Karpas-422 (cell line): ENCODE measurements at places on chromosomes 7 and 10.

DNA sequence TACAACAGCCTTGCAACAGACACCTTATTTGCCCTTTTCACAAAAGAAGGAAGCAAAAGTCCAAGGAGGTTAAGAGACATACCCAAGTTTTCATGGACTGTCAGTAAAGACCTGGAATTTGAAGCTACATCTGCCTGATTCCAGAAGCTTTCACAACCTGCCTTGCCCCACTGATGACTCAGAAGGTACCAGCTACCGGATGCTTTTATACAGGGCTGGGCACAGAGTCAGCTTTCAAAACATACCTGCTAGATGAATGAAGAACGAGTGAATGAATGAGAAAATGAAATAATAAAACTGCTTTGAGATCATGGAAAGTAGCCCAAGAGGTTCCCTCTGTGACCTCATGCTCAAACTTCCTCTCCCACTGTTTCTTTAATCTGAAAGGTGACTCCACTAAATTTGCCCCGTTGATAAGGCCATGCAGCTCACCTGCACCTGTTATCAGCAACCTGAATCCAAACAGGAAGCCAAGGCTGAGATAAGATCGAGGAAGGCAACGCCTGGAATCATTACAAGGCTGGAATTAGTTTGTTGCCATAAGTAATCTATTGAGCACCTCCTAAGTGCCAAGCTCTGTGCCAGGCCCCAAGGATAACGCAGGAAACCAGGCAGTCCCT lies 151.5 kb downstream of the WDR11 start:
- no peak overlapping the region for H3K27ac ChIP-seq
- H3K27me3 ChIP-seq, result no peaks in the 10 kb centered on the region; the same call in 1 of the 2 replicates
- no peaks in the 10 kb centered on the region for H3K4me1 ChIP-seq
- peaks cover 4% of the 10 kb centered on the region; the same call in 1 of the 2 replicates for H3K36me3 ChIP-seq
- no peak overlapping the region for H3K4me3 ChIP-seq
- no peak for DNase-seq

DNA sequence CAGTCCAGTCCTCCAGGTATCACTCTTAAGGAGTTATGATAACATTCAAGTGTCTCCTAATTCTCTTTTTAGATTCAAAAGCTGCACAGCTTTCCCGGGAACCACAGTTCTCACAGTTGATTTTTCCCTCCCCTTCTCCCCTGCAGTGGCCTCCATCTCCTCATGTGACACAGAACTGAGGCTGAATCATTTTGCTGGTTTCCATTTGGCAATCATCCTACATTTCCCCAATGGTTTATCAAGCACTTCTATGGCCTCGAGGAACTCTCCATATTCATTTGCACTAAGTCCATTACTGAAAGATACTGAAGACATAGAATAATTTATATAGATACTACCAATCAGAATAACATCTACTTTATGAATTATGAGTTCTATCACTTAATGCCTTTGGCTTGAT lies 484.9 kb downstream of the GPAM start:
- no peaks in the 10 kb centered on the region for H3K4me1 ChIP-seq
- no peak overlapping the region for H3K27ac ChIP-seq
- DNase-seq, result no peak
- no peak overlapping the region for H3K4me3 ChIP-seq
- no peaks in the 10 kb centered on the region for H3K36me3 ChIP-seq
- H3K27me3 ChIP-seq, result no peaks in the 10 kb centered on the region

GRCh38 chr7:99108613-99109012 lies 35.3 kb downstream of the SMURF1 start:
- H3K4me1 ChIP-seq, result peaks cover 96% of the 10 kb centered on the region
- no peaks in the 10 kb centered on the region for H3K27me3 ChIP-seq
- no peak for DNase-seq
- H3K4me3 ChIP-seq, result no peak overlapping the region
- H3K27ac ChIP-seq, result peak overlapping the region; percentile 63

GRCh38 chr10:130018730-130019185 lies 54.7 kb upstream of the EBF3 start:
- H3K27me3 ChIP-seq, result no peaks in the 10 kb centered on the region
- H3K27ac ChIP-seq, result no peak overlapping the region
- H3K4me1 ChIP-seq, result no peaks in the 10 kb centered on the region
- no peak for DNase-seq

- H3K36me3 ChIP-seq, result no peaks in the 10 kb centered on the region; the same call in 1 of the 2 replicates
- no peaks in the 10 kb centered on the region for H3K27me3 ChIP-seq
- DNase-seq, result no peak
- H3K27ac ChIP-seq, result no peak overlapping the region
These were observed 724.2 kb upstream of the CELF2 start for GRCh38 chr10:10293481-10293951.

GRCh38 chr7:151113344-151114150 lies 27.3 kb downstream of the AGAP3 start:
- H3K36me3 ChIP-seq, result no peaks in the 10 kb centered on the region
- no peaks in the 10 kb centered on the region for H3K27me3 ChIP-seq
- H3K4me1 ChIP-seq, result no peaks in the 10 kb centered on the region
- H3K27ac ChIP-seq, result no peak overlapping the region
- DNase-seq, result no peak

- H3K27me3 ChIP-seq, result no peaks in the 10 kb centered on the region
- no peak for DNase-seq
- no peaks in the 10 kb centered on the region for H3K36me3 ChIP-seq
These were observed 541.5 kb upstream of the C7orf33 start for GRCh38 chr7:148049068-148049467.

- H3K4me1 ChIP-seq, result no peaks in the 10 kb centered on the region
- no peaks in the 10 kb centered on the region for H3K36me3 ChIP-seq
- no peak overlapping the region for H3K4me3 ChIP-seq
- no peak for DNase-seq
- H3K27me3 ChIP-seq, result no peaks in the 10 kb centered on the region
These were observed 25.1 kb upstream of the SVOPL start for GRCh38 chr7:138726288-138726687.

- no peak overlapping the region for H3K4me3 ChIP-seq
- no peaks in the 10 kb centered on the region for H3K36me3 ChIP-seq
- H3K27ac ChIP-seq, result no peak overlapping the region
- no peak for DNase-seq
These were observed 291.6 kb upstream of the SEMA3C start for GRCh38 chr7:81210137-81211064.

DNA sequence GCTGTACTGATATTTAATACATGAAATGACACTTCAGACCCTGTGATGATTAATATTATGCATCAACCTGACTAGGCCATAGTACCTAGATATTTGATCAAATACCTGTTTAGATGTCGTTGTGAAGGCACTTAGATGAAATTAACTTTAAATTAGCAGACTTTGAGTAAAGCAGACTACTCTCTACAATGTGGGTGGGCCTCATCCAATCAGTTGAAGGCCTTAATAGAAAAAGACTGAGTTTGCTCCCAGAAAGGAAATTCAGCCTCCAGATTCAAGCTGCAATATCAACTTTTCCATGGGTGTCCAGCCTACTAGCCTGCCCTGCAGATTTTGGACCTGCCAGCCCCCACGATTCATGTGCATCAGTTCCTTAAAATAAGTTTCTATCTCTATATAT lies 68.6 kb upstream of the TMEM168 start:
- H3K27me3 ChIP-seq, result no peaks in the 10 kb centered on the region
- DNase-seq, result no peak
- no peak overlapping the region for H3K27ac ChIP-seq
- 0 out of 2 replicates have a peak, but pooled peaks cover 2% of the 10 kb centered on the region for H3K36me3 ChIP-seq

DNA sequence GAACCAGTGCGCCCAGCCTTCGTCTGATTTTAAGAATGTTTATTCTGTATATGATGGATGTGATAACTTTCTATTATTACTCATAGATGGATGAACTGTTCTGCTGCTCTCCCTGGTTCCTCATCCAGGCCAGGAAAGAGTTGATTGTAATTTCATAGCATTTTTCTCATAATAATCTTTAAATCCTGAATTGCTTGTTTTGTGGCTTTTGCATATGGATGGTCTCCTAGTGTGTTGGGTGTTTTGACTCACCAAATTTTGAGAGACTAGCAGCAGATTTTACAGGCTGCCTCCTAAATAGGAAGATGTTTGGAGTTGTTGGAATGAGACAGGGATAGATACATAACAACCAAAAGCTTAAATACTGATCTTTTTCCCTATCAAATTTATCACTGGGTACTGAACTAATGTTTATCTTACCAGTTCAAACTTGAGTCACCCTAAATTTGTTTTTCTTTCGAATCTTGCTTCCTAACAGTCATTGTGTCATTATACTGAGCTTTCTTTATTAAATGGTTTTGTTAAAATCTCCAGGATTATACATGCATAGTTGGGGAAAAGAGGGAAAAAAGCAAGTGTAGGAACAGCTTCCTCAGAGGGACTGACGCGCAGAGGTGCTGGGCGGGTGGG lies 106.0 kb upstream of the GATA3 start:
- no peaks in the 10 kb centered on the region for H3K4me1 ChIP-seq
- H3K36me3 ChIP-seq, result no peaks in the 10 kb centered on the region
- no peaks in the 10 kb centered on the region for H3K27me3 ChIP-seq
